ENCODE measurements at places on chromosomes 6 and 20.

GRCh38 chr20:21513881-21514540, at the start of gene NKX2-2:
Gene NKX2-2, minus strand, starts transcription at chr20:21514064. Its CDS starts 395 bp downstream, at chr20:21513669.
- no peak for DNase-seq

DNA sequence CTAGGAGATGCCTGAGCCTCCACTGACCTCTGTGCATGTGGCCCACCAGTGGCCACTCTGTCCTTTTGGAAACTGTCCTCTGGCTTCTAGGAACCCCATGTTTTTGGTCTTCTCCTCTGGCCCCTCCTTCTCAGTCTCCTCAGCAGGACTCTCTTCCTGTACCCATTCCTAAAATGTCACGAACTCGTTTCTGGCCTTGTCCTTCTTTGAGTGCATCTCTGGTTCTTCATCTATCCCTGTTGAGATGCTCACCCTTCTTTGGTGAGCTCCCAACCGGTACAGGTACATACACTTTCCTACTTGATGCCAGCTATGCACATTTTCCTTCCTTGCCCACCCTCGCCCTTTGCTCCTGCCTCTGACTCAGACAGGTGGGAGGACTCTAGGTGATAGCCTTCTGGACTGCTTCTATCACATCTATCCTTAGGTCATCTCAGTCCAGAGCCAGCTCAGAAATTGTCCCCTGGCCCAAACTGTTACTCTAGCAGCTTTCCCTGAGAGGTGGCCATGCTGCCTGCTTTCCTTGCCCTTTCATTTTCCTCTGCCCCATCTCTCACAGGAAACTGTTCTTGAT, 14.8 kb upstream of the NNAT start:
- DNase-seq = no peak

- DNase-seq = no peak
These were observed 61.9 kb downstream of the KCNQ5 start for GRCh38 chr6:72683797-72684196.

- no peak for DNase-seq
These were observed 99.0 kb upstream of the GMDS start for GRCh38 chr6:2344319-2344905.

GRCh38 chr6:75126518-75126917, 79.3 kb downstream of the COL12A1 start:
- no peak for DNase-seq

GRCh38 chr20:50012282-50013263, 29.8 kb downstream of the SNAI1 start:
- DNase-seq = no peak

DNA sequence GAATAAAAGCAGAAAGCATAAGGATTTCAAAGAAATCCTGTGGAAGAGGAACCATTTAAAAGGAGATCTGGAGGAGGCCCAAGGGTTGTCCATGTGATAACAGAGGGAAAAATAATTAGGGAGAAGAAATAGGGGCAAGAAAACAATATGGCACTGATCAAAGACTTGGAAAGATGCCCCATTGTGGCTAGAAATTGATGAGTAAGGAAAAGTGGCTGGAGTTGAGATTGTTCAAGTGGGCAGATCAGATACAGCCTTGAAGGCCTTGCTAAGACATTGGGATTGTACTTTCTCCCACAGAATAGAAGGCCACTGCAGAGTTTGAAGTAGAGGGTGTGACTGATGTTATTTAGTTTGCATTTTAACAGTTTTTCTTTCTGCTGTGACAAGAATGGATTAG, 213.3 kb downstream of the CBLN4 start:
- DNase-seq = no peak

DNA sequence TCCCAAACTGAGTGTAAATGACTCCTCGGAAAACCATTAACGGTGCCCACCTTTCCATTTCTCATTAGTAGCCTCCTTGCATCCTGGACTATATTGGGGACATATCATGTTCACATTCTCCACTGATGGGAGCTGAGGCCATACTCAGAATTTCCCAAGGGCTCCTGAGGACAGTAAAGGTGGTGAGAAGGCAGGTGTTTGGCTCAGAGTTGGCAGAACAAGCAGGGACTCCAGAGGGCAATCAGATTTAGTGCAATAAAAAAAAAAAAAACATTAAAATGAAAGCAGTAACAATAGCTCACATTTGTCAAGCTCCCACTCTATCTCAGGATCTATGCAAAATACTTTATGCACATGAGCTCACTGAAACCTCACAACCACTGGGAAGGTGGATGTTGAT, 401.4 kb downstream of the MAFB start:
- no peak for DNase-seq

GRCh38 chr20:43941476-43942200, 27.0 kb downstream of the TOX2 start:
- DNase-seq = no peak

- no peak for DNase-seq
These were observed 631.2 kb upstream of the EPHA7 start for GRCh38 chr6:94050515-94050914.

- DNase-seq = no peak
These were observed 5.2 kb upstream of the IL17A start for GRCh38 chr6:52180787-52181558.

- no peak for DNase-seq
These were observed 12.0 kb upstream of the PDCD2 start for GRCh38 chr6:170596426-170596825.

DNA sequence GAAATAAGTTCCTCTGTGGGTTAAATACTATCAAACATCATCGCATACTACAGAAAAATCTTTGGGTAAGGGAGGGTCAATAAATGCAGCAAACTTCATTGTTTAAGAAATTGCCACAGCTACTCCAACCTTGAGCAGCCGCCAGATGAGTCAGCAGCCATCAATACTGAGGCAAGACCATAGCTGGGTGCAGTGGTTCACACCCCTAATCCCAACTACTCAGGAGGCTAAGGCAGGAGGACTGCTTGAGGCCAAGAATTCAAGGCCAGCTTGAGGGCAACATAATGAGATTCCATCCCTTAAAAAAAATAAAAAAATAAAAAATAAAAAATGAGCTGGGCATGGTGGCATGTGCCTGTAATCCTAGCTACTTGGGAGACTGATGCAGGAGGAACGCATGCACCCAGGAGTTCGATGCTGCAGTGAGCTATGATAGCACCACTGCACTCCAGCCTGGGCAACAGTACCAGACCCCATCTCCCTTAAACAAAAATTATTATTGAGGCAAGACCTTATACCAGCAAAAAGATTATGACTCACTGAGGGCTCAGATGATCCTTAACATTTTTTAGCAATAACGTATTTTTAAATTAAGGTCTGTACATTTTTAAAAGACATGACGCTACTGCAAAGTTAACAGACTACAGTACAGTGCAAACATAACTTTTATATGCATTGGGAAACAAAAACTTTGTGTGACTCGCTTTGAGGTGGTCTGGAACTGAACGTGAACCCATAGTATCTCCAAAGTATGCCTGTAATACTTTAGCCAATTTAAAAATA, 8.8 kb downstream of the SRPK1 start:
- DNase-seq = no peak

- DNase-seq = no peak
These were observed 62.4 kb downstream of the PTCHD4 start for GRCh38 chr6:48048451-48049146.

DNA sequence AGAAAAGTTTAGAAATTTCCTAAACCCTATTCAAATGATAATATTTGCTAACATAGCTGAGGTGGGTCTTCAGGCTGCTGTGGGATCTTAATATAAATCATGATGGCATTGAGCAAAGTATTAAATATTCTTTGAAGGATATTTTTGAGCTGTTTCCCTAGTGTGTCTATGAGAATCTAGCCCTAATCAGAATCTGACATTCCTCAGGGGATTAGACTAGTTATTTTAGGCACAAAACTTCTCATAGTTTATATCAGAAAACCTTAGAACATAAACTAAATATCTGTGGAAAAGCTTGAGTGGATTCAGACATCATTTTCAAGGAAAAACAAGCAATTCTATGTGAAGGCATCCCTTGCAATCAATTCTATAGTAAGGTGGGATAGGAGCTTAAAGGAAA, 594.5 kb downstream of the RFPL4B start:
- DNase-seq = no peak

DNA sequence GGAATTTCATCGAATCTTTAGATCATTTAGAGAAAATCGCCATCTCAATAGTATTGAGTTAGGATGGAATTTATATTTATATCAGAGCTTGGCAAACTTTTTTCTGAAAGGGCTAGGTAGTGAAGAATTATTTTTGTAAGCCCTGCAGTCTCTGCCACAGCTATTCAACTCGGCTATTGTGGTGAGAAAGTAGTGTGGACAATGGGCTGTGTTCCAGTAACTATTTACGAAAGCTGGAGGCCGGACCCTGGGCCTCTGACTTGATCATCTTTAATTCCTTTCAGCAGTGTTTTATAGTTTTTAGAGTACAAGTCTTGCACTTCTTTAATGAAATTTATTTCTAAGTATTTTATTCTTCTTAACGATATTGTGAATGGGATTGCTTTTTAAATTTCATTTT, 201.5 kb downstream of the FARS2 start:
- DNase-seq = no peak

DNA sequence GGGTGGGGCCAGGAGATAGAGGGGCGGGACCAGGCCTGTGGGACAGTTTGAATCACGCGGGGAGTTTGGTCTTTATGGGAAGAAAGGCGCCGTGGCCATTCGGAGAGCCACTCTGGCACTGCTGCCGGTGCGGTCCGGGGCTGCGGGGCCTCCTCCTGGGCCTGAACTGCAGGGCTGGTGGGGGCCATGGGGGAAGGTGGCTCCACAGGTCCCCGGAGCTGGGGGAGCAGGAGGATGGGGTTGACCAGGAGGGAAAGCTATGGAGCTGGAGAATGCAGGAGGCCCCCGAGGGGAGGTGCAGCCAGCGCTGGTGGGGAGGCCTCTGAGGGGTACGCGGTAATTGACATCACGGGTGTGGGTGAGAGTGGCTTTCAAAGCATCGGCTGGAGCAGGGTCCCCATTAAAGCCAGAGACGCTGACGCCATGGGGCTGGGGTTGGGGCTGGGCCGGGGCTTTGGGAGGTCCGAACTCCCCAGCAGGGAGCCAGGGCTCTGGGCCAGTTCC, 1.8 kb upstream of the BHLHE23 start:
- DNase-seq = no peak

DNA sequence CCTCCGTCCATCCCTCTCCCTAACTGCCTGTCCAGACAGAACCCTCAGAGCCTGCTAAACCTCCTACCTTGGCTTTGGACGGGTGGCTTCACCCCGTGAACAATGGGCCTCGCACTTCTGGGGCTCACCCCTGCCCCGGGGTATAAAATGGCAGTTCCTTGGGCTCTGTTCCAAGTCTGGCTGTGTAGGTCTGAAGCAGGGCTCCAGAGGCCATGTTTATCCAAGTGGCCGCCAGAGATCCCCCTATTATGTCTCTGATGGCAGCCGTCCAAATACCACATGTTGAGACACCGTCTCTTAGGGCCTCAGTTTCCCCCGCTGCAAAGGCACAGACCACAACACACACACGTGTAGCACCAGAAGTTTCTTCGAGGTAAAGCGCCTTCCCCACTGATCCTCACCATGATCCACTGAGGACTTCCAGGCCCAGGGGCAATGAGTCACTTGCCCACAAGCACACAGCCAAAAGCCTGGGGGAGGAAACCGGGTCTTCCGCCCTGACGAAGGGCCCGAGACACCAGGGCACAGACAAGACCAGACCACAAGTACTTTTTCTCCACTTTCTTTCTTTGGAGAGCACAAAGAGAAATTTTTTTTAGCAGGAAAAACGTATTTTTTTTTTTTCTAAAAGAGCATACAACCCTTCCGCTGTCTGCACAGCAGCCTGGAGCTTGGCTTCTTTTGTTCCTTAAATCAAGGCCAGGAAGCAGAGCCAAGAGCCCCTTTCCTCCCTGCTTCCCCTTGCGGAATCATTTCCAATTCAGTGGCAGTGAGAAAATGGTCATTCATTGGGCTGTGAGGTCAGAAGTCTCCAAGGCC, 11.8 kb downstream of the CPNE5 start:
- no peak for DNase-seq

- DNase-seq = no peak
These were observed 88.9 kb upstream of the ECI2 start for GRCh38 chr6:4224067-4224978.

DNA sequence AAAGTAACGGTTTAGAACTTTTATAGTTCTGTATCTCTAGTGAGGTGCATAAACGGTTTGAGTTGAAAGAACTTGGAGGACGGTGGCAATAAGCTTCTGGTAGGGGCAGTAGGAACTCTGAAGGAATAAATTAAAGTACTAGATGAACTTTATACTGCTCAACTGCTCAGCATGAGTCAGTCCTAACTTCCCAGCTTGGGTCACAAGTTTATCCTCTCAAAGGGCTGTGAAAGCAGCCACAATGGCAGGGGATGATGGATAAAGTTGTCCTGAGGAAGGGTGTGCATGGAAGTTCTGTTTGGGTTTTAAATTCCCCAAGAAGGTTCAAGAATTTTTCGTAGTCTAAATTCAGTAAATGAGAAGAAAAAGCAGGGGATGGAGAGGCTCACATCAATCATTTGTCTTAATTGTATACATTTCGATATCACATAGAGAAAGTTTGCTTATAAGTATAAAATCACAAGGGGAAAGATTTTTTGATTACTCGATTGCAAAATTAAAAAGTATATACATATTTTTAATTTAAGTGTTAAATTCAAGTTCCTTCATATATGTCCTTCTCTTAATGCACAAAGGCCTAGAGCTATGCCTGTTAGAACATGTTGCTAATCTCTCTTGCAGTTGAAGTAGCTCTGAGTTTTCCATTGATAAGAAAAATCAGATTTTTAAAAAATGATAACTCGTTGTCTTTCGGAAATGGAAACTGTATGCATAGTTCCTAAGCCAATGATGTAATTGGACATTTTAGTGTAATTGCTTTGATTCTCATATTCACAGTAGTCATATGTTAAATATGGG, 55.3 kb upstream of the JAG1 start:
- DNase-seq = no peak

DNA sequence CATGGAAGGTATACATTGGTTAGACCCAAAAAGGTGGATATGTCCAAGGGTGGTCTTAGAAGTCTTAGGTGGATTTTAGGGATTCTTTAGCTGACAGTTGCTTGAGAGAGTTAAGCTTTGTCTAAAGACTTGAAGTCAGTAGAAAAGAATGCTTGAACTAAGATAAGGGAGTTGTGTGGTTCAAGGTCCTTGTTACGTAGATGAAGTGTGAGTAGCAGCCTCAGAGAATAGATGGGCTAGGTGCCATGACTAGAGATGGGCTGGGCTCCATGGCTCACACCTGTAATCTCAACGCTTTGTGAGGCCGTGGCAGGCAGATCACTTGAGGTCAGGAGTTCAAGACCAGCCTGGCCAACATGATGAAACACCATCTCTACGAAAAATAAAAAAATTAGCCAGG, 1.7 kb downstream of the SHLD1 start:
- DNase-seq = no peak

DNA sequence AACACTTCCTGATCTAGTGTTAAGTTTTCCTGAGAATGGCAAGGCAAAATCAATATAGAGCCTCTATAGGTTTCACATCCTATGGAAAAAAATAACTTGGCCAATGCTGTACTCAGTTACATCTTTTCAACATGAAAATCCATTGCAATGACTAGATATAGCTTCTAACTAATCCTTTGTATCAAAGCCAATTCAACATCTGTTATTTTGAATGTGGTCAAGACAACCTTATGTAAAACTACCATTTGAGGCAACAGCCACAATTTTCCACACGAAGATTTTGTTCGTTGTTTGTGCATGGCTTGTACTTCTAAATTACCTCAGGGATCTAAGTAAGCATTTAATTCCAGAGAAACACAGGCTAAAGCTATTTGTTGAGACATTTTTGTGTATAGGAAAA, 637.8 kb upstream of the EYS start:
- DNase-seq = no peak

GRCh38 chr6:47276377-47276776, 33.3 kb downstream of the TNFRSF21 start:
- DNase-seq = no peak
